ENCODE measurements at places on chromosomes 2 and 18.

DNA sequence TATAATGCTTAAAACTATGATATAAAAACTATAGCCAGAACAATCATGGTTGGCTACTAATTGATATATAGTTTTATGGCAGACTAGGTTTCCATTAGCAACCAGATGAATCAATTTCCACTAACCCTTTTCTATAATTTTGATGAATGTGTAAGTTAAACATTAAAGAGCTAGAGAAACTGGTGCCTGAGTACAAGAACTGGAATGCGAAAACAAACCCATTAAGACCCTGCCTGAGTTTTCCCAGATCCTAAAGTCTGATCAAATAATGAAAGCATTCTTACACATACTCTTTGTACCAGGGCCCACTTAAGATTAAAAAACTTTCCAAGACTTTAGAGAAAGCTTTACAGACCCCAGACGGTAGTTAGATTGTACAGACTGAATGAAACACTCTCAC lies 21.3 kb downstream of the MRPL19 start:
- no peak for DNase-seq

DNA sequence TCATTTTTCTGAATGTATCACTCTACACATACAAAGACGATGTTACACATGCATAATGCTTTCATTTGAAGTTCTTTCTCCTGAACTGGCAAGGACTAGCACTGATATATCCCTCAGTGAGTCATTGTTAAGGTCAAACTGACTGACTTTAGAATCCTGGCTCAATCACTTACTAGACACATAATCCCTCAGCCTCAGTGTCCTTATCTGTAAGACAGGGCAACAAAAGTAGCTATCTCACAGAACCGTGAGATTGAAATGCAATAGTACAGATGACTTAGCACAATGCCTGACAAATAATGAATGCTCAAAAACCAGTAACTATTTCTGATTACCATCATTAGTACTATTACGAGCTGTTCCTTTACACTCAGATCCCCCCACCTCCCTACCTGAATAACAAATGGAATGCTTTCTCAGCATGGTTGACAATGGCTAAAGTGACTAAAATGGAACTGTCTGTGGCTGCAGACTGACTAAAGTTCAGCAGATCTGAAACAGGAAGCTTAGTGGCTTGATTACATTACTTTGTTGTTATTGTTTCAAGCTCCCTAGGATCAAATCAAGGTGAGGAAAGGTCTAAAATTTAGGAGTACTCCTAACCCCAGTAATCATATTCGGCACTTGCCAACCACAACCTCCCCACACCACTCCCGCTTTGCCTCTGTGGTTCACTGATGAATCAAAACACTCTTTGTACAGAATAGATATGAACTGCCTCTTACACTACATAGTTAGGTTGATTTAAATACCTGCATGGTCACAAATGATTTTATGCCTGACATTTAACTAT lies 35.8 kb upstream of the CACNB4 start:
- DNase-seq, result no peak

- no peak for DNase-seq
Measured at GRCh38 chr2:64972426-64972825, 16.8 kb upstream of the SLC1A4 start.

GRCh38 chr2:240806459-240806858 lies 13.6 kb downstream of the KIF1A start:
- DNase-seq, result no peak

DNA sequence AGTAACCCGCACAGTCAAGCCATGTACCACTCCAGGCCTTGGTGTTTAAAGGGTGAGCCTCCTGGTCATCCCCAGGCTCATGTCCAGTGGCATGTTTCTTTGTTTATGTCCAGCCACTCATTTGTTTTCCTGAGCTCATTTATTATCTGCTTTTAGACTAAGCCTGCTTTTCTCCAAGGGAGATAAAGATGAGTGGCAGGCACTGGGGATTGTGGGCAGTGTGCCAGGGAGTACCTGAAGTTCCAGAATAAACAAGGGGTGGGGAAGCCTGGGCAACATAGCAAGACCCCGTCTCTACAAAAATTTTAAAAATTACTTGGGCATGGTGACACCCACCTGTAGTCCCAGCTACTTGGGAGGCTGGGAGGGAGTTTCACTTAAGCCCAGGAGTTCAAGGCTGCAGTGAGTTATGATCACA lies 1.9 kb downstream of the ANXA4 start:
- DNase-seq, result no peak

DNA sequence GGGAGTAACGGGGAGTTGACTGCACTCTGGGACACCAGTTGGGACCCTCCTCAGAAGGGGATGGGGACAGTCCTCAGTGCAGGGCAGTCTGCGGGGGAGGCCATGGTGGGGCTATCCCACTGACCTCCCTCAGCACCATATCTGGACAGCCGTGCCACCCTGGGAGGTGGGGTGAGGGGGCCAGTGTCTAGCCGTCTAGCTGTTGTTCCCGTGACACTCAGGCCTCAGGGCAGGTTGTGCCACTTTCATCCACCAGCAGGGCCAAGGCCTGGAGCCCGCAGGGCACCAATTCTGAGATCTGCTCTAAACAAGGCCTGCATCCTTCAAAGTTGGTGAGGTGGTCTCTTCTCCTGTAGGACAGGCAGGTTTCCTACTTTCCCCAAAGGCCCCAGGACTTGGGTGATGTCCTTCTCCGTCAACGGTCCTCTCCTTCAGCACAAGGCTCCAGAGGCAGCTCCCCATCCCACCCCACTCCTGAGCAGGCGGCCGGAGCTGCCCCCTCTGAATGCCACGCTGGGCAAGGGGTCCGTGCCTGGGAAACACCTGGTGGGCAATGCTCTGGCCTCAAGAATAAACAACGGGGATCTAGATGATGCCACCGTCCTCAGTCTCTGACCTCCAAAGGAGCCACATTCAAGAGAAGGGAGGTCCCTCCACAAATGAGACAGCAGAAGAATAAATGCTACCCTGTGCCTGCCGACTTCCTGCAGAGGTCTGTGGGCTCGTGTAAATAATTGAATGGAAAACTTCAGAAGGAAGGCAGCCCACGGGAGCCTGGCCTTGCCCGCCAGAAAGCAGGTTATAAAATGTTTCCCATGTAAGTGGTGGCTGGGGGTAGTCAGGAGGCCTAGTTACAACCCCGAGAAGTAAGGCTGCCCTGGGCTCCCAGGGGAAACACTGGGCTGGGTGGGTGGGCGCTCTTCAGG lies 42.8 kb upstream of the PTMA start:
- no peak for DNase-seq

DNA sequence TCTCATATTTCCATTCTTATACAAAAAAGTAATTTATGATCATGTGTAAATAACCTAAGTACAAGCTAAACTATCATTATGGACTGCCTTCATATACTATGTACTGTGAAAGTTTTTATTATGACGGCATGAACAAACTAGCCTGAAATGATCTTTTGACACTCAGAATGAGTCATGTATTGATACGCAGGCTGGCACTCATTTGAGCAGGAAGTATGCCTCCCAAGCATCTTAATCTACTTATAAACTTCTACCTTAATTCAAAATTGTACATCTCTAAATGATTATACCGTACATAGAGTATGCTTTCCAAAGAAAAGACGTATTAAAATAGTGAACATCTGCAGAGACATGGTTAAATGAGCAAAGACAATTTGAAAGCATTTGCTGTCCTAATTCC lies 207.1 kb upstream of the SPOPL start:
- no peak for DNase-seq

- DNase-seq, result no peak
Measured at GRCh38 chr2:23235292-23235691, 149.7 kb upstream of the KLHL29 start.
